GM23248 (cell line): ENCODE measurements at places on chromosomes 11 and 22. TPM values are rescaled to one million over a fixed set of nuclear protein-coding genes. Genes with fewer than 3 reads are reported as not detected.

GRCh38 chr11:76838678-76839068 is 22.0 kb upstream of the ACER3 start:
- H3K4me1 ChIP-seq = no peaks in the 10 kb centered on the region
- peaks cover 34% of the 10 kb centered on the region for H3K27me3 ChIP-seq
- no peak overlapping the region for H3K4me3 ChIP-seq
- no peaks in the 10 kb centered on the region for H3K36me3 ChIP-seq
- H3K27ac ChIP-seq = no peak overlapping the region
- DNase-seq = peak; percentile 26

DNA sequence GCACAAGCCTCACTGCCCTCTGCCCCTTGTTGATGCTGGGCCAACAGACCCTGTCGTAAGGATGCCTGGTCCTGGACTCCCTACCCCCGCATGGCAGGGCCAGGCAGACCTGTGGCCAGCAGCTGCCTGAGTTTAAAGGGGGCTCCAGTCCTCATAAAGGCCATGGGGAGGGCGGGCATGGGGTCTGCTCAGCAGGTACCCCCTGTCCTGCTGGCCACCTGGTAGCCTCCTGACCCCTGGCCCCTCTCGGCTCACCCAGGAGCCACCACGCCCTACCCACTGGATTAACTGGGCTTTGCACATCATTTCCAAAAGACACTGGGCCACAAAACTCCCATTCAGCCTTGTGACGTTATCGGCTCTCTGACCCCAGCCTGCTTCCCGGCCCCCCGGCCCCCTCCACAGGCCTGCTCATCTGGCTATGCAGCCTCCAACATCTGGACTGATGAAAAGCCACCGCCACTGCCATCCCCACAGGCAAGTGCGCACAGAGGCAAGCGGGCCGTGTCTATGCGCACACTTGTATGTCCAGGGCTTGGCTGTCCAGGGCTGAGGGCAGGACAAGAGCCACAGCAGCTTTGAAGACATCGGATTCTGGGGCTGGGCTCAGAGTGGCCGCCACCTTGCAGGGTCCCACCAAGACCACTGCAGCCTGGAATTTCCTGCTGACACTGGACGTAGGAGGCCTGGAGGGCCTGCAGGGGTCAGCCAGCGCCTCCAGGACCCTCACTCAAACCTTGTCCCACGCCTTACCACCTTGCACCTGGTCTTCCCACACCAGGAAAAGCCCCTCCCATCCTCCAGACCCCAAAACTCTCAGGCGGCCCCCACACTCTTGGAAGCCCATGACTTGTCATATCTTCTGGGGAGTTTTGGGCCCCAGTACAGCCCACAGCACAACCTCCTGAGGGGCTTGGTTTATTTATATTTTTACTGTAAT is 48.7 kb downstream of the IGF2 start:
- H3K36me3 ChIP-seq = no peaks in the 10 kb centered on the region
- no peaks in the 10 kb centered on the region for H3K27me3 ChIP-seq
- H3K4me3 ChIP-seq = no peak overlapping the region
- H3K27ac ChIP-seq = no peak overlapping the region

DNA sequence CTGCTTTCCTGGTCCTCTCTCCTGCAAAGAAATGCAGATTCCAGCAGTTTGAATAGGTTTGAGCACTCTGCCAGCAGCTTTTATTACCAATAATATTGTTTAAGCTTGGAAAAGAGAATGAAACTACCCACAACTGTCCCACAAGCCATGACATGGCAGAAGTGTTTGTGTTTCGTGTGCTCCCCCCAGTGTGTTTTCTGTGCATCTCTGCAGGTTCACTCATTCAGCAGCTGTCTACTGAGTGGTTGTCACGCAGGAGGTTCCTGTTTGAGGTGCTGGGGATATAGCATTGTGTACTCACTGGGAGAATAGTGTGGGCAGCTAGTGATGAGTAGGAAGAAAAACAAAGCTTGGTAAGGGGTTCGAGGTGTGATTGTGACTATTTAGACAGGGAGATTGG is 55.3 kb upstream of the SUSD2 start:
- no peak for DNase-seq
- H3K27me3 ChIP-seq = no peaks in the 10 kb centered on the region
- no peaks in the 10 kb centered on the region; the same call in 1 of the 2 replicates for H3K4me1 ChIP-seq
- H3K4me3 ChIP-seq = no peak overlapping the region

DNA sequence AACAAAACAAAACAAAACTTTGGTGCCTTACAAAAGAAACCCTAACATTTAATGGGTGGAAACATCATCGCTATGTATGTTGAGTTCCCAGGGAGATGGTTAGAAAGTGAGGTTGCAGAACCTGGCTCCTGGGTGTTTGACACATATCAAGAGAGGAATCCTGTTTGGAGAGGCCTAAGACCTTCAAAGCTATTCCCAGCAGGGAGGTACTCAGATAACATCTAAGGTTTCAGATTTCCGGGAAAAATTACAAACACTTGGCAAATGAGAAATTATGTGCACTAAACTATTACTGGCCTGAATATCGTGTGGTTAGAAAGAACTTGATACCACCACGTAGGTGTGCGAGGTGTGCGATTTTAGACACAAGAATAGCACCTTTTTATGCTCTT is 18.5 kb downstream of the TRIM5 start:
- no peak overlapping the region for H3K27ac ChIP-seq
- no peaks in the 10 kb centered on the region for H3K27me3 ChIP-seq
- H3K36me3 ChIP-seq = peaks cover 10% of the 10 kb centered on the region; the same call in 1 of the 2 replicates
- no peak overlapping the region for H3K4me3 ChIP-seq
- H3K4me1 ChIP-seq = peaks cover 1% of the 10 kb centered on the region; the same call in 1 of the 2 replicates

GRCh38 chr11:62370743-62371440 is 33.6 kb downstream of the ASRGL1 start:
- no peaks in the 10 kb centered on the region for H3K36me3 ChIP-seq
- H3K4me3 ChIP-seq = no peak overlapping the region
- H3K27ac ChIP-seq = no peak overlapping the region

- H3K27me3 ChIP-seq = peaks cover 35% of the 10 kb centered on the region
- DNase-seq = peak; percentile 93
- no peak overlapping the region for H3K4me3 ChIP-seq
- no peaks in the 10 kb centered on the region for H3K36me3 ChIP-seq
- peaks cover 14% of the 10 kb centered on the region for H3K4me1 ChIP-seq
Measured at GRCh38 chr11:33899400-33900037, 7.6 kb upstream of the LMO2 start.

GRCh38 chr11:115334932-115335788 is 169.1 kb downstream of the CADM1 start:
- H3K36me3 ChIP-seq = no peaks in the 10 kb centered on the region
- no peaks in the 10 kb centered on the region for H3K4me1 ChIP-seq

GRCh38 chr11:17521106-17521900 is 22.9 kb downstream of the USH1C start:
- no peak overlapping the region for H3K27ac ChIP-seq
- H3K36me3 ChIP-seq = no peaks in the 10 kb centered on the region
- no peak overlapping the region for H3K4me3 ChIP-seq
- H3K4me1 ChIP-seq = no peaks in the 10 kb centered on the region

- H3K4me3 ChIP-seq = peak overlapping the region; percentile 62
- no peaks in the 10 kb centered on the region for H3K36me3 ChIP-seq
- peak overlapping the region; percentile 87 for H3K27ac ChIP-seq
Measured at GRCh38 chr11:518463-519202, 11.6 kb upstream of the RNH1 start.

GRCh38 chr11:73229321-73229895 is 11.3 kb downstream of the P2RY2 start:
- H3K4me1 ChIP-seq = no peaks in the 10 kb centered on the region
- no peaks in the 10 kb centered on the region for H3K27me3 ChIP-seq
- DNase-seq = no peak
- no peak overlapping the region for H3K4me3 ChIP-seq

The APLNR gene
- total RNA-seq = not detected in 2 replicates

The UPK3A gene
- not detected in 2 replicates for total RNA-seq

The WNT7B gene
- 0.25 TPM in 1 of 2 replicates, not detected in the other for total RNA-seq

The KRTAP5-10 gene
- not detected in 2 replicates for total RNA-seq

The HBB gene
- not detected in 2 replicates for total RNA-seq

The PATE2 gene
- not detected in 2 replicates for total RNA-seq

The MRGPRX4 gene
- not detected in 2 replicates for total RNA-seq

The PRODH gene
- not detected in 2 replicates for total RNA-seq

The OR51I1 gene
- not detected in 2 replicates for total RNA-seq

The SPINDOC gene
- 10.6 and 15.3 TPM in 2 replicates for total RNA-seq

The DMC1 gene
- 3.7 and 11.8 TPM in 2 replicates for total RNA-seq
